ENCODE measurements at places on chromosomes 3 and 15. TPM values are rescaled to one million over a fixed set of nuclear protein-coding genes. Genes with fewer than 3 reads are reported as not detected.

Gene RETNLB
- total RNA-seq: not detected

DNA sequence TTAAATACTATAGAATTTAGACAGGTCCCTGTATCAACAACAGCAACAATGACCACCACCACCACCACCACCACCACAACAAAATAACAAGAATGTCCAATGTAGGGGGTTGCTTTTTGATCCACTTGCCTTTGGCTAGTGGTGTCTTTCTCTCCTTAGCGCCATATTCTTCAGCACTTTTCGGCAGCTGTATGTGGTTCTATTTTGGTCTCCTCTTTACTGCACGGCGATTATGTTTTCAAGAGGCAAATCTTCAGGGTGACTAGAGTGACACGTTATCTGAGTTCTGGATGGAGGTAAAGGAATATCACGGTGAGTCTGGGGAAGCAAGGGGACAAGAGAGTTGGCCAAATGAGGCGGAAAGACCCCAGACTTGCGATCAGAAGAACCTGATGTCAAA is 56.1 kb downstream of the ST6GAL1 start:
- DNase-seq: no peak

DNA sequence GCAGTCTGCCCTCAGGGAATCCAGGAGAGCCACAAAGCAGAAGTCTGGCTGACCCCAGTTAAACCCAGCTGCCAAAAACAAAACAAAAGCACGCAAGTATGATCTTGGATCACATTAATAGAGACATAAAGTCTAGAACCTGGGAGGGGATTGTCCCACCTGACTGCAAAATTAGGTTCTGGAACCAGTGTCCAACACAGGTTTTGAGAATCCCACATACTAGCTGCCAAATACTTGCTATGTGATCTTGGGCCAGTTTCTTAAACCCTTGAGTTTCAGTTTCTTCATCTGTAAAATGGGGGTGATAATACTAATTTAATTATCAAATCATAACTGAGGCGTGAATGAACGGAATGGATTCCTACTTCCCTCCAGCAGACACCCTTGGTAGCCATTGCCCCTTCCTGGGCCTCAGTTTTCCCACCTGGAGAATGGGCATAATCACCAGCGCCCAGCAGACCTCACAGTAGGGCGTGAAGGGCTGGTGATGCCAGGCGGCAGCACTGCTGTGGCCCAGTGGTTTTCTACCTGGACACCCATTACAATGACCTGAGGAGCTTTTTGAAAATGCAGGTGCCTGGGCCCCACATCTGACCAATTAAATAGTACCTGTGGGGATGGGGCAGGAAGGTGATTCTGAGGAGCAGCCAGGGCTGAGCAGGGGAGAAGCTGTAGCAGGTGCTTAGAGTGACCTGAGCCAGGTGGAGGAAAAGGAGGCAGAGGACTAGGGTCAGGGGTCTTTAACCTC is 32.2 kb downstream of the GRIP2 start:
- peak; percentile 7 for DNase-seq

DNA sequence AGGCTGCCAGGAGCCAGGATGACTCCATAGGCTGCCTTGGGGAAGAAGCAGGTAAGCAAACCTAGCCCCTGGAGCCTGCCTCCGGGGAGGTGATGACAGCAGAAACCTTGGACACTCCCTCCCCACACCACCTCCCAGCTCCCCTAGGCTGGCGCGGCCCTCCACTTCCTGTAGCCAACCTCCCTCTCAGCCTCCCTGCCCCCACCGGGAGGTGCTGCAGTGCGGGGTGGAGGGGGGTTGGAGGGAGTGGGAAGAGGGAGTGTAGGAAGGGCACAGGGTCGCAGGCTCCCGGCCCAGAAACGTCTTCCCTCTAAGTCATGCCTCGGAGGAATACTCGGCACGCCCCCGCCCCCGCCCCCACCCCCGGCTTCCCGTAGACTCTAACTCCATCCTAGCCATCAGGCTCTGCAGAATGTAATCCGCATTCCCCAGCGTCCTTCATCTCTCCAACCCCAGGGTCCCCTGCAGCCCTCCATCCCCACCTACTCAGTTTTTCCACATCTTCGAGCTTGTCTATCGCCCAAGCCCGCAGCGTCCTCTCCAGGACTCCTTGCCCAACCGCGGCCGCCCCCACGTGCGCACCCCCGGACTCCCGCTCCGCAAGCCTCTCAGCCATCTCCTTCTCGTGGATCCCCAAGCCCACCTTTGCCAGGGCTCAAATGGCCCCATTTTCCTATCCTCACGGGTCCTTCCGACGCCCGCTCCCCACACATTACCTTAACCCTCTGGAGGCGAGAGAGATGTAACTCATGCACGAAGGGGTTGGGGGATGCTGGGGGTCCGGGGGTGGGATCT is 528 bp downstream of the LPCAT4 start:
- DNase-seq: peak; percentile 72

Gene LARP6
- total RNA-seq: 0.17 TPM

Gene TM4SF4
- total RNA-seq: not detected

DNA sequence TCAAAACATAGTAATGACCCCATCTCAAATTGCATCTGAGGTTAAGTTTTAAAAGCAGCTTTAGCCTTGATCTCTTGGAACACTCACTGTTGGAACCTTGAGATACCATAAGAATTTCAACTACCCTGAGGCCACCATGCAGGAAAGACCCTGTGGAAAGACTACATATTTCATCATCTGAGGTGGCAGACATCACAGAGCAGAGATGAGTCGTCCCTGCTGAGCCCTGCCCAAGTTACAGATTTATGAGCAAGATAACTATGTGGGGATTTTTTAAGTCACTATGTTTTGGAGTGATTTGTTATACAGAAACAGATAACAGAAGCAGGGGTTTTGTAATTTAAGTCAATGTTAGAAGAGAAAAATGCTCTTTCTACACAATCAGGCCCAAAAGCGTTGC is 168.4 kb downstream of the STAC start:
- DNase-seq: no peak

GRCh38 chr3:7461202-7461825 is 600.4 kb downstream of the GRM7 start:
- no peak for DNase-seq

Gene BNC1
- total RNA-seq: not detected

GRCh38 chr3:18771931-18772330 is 346.8 kb upstream of the SATB1 start:
- no peak for DNase-seq

DNA sequence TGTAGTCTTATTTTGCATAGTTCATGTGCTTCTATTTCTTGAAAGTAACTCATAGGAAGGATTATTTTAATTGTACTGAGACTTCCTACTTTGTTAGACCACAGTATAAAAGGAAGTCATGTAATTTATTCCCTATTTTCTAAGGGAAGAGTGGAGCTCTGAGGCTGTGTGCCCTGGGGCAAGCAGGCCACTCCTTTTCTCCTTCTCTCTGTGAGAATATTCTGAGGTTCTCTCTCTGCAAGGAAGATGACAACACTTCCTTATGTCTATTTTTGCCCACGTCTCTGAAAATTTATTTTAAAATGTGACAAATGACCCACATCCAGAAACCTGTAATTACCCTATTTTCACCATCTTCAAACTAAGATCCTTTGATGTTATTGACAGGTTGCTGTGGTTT is 11.0 kb downstream of the KCTD6 start:
- no peak for DNase-seq

DNA sequence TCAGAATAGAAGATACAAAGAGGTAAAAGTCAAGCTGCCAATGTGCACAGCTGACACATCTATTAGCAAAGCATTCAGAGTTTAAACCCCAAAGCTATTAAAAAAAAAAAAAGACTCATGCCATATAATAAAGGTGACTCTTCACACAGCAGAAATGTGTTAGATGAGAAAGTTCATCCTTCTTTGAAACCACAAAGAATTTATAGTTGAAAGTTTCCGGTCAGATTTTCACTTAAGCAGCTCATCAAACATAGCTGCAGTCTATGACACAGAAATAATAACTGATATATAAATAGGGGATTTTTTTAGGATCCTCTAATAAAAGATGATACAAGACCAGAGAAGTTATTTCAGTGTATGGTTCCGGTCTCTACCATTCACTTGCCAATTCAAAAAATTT is 76.6 kb downstream of the WWTR1 start:
- no peak for DNase-seq

Gene THSD4
- not detected for total RNA-seq

Gene ITIH3
- not detected for total RNA-seq

Gene SENP5
- 32.0 TPM for total RNA-seq

Gene CAV3
- not detected for total RNA-seq

DNA sequence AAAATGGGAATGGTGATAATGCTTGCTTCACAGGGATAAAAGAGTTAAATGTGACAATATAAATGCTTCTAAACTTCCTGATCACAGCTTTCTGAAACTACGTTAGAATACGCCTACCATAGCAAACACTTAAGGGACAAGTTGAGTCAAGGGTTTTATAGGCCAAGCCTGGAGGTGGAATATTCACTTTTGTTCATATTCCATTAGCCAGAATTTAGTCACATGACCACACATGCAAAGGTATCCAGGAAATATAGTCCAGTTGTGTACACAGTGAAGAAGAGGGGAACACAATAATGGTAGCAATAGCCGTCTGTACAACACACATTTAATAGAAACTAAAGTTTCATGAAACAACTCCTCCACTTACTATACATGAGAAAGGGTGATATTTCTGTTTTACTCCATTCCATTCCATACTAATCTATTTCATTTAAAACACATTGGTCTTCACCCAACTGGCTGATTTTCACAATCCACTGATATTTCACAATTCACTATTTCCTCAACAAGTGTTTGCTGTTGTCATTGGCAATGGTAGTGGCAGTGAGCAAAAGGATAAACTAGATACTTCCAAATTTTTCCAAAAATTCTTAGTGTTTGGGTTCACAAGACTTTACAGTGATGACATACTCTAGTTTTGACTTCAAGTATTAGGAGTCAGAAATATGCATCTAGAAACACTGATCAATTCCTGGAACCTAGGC is 270.9 kb downstream of the ERC2 start:
- DNase-seq: no peak

- no peak for DNase-seq
Observed at GRCh38 chr15:41484937-41485625, 8.6 kb upstream of the ITPKA start.

Gene C3orf70
- total RNA-seq: not detected

GRCh38 chr3:66398228-66399025 is 102.4 kb downstream of the LRIG1 start:
- no peak for DNase-seq

GRCh38 chr3:98717584-98717983 is 45.6 kb upstream of the ST3GAL6 start:
- no peak for DNase-seq

DNA sequence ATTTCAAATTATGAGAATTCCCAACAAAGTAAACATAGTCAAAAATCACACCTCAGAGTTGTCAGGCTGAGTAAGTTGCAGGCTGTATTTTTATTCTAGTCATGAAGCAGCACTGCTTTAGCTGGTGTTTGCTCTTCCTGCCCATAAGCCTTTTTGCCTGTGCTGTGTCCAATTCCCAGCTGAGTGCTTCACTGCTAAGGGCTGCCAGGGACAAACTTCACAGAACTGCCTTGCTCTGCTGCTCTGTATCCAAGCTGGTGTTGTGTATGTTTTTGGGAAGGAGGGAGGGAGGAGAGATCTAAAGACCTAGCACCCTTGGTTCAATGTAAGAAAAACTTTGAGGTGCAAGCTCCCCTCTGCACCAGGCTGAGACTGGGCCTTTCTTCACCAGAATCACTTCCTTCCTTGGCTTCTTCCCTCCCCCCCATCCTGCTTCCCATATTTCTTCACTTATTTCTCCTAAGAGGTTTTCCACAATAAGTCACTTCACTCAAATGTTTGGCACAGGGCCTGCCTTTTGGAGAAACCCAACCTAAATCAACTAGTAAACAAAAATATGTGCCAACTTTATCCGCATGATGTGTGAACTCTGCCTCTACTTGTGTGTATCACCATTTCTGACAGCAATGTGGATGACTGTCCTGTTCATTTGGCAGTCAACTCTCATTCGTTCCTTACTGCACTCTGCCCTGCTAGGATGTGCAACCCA is 156.1 kb downstream of the TBL1XR1 start:
- no peak for DNase-seq

- no peak for DNase-seq
Observed at GRCh38 chr15:78179906-78180305, 30.7 kb downstream of the IDH3A start.

Gene GALNT15
- total RNA-seq: not detected

GRCh38 chr3:56366641-56367162 is 101.6 kb downstream of the ERC2 start:
- DNase-seq: no peak

DNA sequence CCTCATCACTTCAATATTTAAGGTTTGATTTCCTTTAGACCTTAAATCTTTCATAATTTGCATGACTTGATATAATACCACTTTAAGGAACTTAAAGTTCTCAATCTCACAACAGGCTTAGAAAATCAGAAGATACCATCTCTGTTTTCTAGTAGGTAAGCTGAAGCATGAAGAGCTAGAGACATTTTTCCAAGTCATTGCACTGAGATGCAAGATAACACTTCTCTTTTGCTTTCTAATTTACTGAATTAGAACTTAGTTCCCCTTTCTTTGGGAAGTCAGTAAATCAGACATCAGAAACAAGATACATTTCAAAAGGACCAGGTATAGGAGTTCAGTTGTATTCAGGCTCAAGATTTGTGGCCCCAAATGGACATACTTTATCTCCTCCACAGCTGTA is 79.7 kb downstream of the DZIP3 start:
- no peak for DNase-seq
